Activated naive CD4-positive, alpha-beta T cell (primary cell): ENCODE measurements at places on chromosomes 7 and 10.

- DNase-seq: no peak
These were observed 48.0 kb upstream of the MSRB2 start for GRCh38 chr10:23047201-23048050.

- no peak for DNase-seq
These were observed 130.4 kb upstream of the KCNMA1 start for GRCh38 chr10:77768039-77768438.

DNA sequence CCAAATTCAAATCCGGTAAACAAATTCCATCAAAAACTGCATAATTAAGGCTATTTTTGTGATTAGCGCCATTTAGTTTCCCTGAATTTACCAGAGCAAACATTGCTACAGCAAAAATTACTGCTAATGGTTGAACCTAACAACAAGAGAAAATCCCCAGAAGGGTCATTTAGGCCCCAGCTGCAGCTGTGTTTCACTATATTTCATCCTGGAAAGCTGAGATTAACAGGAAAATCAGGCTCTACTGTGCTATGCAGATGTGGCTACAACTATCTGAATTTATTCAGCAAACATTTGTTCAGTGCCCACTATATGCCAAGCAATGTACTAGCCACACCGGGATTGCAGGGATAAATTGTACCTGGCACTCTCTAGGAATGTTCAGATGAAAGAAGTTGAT lies 104.0 kb downstream of the PON1 start:
- no peak for DNase-seq

GRCh38 chr7:111753968-111754367 lies 191.7 kb upstream of the IMMP2L start:
- DNase-seq: no peak

DNA sequence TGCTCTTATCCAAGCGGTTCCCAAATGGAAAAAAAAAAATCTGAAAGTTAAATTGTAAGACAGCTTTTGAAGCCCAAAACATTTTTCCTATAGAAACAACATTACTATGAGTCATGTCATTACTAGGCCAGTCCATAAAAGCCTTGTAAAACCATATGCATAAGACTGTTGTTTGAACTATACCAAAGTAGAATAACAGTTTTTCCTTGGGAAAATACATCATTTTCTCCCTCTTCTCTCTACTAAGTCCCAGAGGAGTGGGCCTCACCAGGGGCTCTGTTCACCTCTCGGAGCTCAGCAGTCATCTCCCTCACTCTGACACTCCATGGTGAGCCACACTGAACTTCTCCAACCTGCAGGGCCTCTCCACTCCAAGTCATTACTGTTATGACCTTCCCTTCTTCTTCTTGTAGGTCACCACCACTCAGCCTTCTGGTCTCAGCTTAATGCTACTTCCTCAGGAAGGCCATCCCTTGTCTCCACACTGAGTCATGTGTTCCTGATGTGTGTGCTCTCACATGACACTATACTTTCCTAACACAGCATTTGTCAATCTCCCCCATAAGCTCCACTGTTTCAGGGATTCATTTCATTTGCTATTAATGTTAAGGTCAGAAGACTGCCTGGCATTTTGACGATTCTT lies 32.5 kb downstream of the ZNF438 start:
- DNase-seq: no peak

- no peak for DNase-seq
These were observed 860 bp downstream of the SEC31B start for GRCh38 chr10:100518761-100519241.

DNA sequence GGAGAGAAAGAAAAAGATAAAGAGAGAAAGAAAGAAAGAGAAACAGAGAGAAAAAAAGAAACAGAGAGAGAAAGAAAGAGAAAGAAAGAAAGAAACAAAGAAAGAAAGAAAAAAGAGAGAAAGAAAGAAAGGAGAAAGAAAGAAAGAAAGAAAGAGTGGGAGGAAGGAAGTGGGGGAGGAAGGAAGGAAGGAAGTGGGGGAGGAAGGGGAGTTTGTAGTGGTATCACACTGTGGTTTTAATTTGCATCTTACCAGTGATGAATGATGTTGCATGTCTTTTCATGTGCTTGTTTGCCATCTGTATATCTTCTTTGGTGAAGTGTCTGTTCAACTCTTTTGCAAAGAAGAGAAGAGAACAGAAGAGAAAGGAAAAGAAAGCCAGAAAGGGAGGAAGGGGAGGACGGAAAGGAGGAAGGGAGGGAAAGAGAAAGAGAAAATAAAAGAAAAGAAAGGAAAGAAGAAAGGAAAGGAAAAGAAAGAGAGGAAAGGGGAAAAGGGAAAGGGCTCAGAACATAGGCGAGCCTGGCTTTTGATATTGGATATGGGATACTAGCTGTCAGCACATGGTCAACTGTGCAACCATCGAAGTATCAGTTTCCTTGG lies 79.2 kb upstream of the FRMD4A start:
- DNase-seq: no peak

DNA sequence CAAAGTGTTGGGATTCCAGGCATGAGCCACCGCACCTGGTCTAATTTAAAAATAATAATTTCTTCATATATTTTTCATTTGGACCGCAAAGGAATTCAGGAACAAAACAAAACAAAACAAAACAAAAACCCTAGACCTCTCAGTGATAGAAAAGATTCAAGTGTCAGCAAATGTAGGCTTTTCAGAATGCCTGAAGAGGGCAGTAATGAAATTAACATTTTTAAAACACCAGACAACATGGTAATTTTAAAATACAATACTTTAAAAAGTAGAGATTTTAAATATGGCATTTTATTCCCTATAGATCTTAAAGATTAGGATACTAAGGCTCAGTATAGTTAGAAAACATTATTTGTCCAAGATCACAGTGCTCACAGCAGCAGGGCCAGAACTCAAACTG lies 36.6 kb downstream of the DNMBP start:
- no peak for DNase-seq

DNA sequence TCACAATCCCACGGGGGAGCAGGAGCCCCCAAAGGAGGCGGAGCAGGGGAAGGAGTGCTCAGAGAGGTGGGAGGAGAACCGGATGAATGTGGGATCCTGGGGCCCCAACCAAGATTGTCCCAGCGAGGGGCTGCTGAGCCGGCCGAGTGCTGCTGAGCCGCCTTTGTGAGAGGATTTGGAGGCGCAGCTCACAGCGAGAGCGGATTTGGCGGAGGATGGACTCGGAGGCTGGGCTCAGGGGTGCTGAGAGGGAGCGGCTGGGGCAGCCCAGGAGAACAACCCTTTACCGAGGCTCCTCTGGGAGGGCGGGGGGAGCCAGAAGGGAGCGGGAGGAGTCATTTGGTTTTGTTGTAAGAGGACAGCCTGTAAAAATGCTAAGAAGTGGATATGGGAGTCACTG lies 23.0 kb downstream of the GHRHR start:
- no peak for DNase-seq

DNA sequence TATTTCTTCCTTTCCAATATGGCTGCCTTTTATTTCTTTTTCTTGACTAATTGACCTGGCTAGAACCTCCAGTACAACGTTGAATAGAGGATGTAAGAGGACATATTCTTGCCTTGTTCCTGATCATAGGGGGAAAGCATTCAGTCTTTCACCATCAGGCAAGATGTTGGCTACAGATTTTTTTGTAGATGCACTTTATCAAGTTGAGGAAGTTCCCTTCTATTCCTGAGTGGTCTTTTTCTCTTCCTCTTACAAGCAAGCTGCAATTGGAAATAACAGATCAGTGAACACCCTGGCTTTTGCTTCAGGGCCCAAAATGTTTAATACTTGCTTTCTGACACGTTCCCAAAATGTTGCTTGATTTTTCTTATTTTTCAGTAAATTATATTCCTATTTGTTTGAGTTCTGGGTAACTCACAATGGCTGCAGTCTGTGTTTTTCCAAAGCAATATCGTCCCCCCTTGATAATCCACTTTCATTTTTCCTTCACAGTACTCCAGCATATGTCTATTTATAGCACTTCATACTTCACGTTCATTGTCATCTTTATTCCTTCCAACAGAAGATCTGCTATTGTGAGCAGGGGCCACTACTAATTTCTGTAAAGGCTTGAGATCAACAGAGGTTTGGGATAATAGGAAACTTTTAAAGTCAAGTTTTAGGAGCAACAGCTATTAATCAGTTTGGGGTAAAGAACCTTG lies 11.7 kb downstream of the CPEB3 start:
- no peak for DNase-seq

DNA sequence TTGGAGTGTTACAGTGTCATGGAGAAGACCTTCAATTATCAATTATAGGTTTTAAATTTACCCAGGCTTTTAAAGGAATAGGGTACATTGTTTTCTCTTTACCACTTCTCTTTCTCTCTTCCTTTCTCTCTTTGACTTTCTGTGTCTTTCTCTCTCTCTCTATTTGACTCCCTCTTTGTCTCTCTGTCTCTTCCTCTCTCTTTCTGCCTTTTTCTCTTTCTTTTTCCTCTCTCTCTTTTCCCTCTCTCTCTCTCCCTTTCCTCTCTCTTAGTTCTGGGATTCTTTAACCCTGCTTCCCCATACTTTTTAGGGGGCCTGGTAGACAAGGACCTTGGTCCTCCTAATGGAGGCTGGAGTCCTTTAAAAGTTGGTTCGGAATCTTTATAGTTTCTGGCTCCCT lies 15.9 kb upstream of the GHITM start:
- DNase-seq: no peak

- DNase-seq: no peak
These were observed 35.8 kb upstream of the NPSR1 start for GRCh38 chr7:34622182-34622581.

DNA sequence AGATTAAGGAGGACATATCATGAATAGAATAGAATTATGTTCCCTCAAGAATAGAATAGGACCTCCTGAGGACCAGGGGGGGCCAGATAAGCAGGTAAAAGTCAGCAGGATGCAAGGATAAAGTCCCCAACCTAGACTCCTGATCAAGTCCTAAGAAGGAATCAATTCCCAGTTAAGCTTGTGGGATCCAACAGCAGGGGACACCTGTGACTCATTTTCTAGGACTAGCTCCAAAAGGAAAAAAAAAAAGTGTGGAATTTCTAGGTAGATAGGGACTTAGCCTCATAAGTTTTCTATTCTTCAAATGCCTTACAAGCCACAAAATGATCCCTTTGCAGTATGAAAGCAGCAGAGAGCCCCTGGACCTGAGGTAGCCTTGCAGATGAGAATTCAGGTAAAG lies 336.2 kb downstream of the WDR11 start:
- no peak for DNase-seq

GRCh38 chr10:131886237-131886636 lies 14.6 kb upstream of the PPP2R2D start:
- DNase-seq: no peak

- DNase-seq: no peak
These were observed 14.3 kb upstream of the ZMIZ1 start for GRCh38 chr10:79054203-79055099.

- DNase-seq: no peak
These were observed 115.1 kb downstream of the PARD3 start for GRCh38 chr10:34699904-34700517.

DNA sequence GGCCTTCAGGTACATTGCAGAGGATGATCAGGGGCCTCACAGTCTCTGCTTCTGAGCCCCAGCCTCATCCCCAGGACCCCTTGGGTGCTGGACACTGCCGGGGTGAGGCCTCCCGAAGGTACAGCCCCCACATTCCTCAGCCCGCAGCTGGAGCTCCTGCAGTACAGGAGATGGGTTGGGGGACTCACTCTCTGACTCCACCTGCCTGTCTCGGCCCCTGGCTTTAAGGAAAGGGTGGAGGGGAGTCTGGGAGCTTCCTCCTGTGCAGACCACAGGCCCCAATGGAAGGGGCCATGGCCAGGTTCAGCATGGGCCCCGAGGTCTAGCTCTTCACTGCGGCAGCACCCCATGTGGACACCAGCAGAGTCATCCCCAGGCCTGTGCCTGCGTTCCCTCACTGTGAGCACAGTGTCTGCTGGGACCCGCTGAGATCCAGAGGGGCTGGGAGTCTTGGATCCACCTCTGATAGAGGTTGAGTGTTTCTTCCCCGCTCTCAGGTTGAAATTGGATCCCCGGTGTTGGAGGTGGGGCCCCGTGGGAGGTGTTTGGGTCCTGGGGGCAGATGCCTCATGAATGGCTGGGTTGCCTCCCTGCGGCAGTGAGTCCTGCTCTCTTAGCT lies 99.9 kb downstream of the PRKAG2 start:
- DNase-seq: no peak

DNA sequence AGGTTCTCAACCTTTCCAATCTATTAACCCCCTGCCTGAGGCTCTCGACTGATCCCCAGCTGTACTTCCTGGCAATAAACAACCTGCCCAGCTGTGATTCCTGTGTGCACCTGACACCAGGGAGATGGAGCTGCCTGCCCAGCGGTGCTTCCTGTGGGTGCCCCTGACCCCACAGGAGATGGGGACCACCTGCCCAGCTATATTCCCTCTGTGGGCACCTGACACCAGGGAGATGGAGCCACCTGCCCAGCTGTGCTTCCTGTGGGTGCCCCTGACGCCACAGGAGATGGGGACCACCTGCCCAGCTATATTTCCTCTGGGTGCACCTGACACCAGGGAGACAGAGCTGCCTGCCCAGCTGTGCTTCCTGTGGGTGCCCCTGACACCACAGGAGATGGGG lies 184.0 kb downstream of the DIP2C start:
- DNase-seq: no peak

DNA sequence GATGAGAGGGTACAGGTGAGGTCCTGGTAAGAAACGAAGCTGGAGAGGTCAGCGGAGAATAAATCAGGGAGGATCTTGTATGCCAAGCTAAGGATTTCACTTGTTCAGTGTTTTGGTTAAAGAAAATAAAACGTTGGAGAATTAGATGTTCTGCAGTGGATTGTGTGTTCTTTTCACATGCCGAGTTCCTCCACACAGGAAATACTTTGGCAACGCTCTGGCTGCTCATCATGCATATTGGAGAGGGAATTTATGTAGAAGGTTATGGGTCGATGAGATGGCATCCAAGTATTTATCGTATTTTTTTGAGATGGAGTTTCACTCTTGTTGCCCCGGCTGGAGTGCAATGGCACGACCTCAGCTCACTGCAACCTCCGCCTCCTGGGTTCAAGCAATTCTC lies 11.0 kb downstream of the RPS24 start:
- DNase-seq: no peak

DNA sequence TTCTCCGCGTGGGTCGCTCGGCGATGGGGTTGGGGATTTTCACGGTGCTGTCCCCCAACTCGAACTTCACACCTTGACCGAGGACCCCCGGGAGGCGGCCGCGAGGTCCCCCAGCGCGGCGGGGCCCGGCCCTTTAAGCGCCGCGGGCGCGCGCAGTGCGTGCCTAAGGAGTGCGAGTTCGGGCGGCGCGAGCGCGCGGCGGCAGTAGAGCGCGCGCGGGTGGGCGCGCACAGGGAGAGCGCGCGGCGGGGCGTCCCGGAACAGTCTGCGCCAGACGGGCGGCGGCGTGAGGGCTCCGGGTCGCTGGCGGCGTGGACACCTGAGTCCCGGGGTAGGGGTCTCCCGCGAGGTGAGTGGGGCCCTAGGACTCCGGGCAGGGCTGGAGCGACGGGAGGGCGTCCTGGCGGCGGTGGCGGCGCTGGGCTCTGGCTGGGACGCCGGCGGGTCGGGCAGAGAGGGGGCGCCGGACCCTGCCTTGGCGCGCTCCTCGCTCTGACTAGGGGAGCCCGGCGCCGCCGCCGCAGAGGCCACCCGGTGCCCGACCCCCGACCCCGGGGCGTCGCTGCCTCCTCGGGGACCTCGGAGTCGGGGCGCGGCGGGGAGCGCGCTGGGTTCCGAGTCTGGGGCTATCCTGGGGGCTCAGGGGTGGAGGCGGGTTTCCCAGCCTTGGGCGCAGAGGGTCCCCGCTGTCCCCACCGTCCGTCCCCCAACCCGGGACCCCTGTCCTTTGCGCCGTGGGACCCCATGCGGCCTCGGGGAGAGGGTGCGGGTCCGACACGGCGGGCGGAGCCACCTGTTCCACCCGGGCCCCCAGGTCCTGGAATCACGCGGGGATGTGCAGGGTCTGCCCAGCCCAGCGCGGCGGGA lies at the start of gene PROSER2:
Gene PROSER2 (plus strand): TSS at position 235 of the 867 bp plus-strand sequence. CDS start 28,722 bp downstream, outside the sequence.
- DNase-seq: no peak
